ENCODE measurements at places on chromosomes 4 and X.

DNA sequence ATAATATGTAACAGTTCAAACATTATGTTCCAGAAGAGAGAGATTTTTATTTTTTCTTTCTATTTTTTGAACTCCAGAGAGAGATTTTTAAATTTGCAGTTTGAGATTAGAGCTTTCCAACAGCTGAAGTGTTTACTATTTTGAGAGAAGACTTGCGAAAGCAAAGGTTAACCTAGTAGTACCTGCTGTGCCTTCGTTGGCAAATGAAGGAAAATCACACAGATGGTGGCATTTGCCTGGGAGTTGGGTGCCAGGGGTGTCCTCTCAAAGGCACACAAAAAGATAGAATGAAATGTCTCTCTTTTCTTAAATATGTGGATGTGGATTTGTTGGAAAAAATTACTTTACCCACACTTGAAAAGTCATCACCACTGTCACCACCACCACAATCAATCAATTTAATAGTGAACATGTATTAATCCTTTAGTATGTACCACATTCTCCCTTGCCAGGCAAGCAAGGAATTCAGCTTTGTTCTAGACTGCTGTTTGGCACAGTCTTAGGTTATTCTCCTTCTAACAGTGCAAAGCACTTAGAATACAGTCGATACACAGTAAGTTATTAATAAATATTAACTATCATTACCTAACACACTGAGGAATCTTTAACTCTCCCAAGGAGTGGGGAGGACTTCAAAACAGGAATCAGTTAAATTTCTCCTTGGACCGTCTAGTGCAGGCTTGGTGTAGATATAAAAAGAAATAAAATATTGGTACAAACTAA lies 838.2 kb upstream of the FTHL17 start:
- no peak for DNase-seq

DNA sequence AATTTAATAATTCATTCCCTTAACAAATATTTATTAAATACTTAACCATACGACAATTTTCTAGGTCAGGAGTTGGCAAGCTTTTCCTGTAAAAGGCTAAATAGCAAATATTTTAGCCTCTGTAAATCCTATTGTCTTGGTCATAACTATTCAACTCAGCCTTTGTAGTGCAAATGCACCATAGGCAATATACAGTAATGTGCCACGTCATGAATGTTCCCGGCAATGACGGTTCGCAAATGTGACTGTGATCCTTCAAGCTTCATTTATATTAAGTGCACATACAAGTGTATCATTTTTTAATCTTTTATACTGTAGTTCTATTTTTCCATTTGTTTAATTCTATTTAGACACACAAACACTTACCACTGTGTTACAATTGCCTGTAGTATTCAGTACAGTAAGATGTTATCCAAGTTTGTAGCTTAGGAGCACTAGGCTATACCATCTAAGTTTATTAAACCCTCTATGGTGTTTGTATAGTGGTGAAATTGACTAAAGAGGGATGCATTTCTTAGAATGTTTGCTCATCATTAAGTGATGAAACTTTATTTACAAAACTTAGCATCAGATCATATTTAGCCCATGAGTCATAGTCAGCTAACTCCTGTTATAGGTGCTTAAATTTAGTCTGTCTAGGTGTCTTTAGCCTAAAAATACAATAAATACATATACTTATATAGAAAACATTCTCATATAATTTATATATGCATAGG lies 553.6 kb downstream of the STPG2 start:
- DNase-seq, result no peak

DNA sequence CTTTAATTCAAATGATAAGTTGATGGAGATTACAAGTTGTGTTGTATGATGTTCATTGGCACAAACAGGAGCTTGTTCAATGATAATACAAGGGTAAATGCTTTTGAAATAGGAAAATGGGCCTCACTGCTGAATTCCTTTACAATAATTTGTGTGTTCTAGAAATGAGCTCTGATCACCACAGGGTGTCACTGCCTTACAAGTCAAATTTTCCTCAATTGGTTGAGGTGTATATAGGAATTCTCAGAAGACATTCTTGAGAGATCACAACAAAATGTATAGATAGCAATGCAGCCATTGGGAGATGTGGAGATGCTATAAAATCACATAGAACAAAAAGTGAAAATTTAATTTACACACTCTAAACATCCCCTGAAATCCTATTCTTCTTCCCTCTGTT lies 49.6 kb downstream of the KLF8 start:
- no peak for DNase-seq

GRCh38 chr4:67922697-67923096 lies 38.9 kb upstream of the TMPRSS11D start:
- DNase-seq, result no peak

GRCh38 chr4:96315815-96316214 lies 475.9 kb downstream of the PDHA2 start:
- no peak for DNase-seq

DNA sequence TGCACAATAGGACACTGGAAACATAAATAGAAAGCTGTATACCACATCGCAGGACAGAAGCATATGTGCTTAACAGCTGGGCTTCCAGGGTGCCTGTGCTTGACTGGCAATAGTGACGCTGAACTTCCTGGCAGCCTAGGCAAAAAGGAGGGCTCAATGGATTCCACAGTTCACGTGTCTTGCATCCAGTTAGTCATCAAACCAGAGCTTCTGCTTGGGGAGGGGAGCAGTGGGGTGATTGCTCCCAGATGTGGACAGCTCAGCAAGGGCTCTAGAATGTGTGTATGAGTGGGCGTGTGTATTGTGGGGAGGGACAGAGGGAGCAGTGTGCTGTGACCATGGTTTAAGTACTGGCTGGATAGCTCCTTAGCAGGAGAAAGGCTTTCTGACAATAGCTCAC lies 2.3 kb downstream of the PRRG3 start:
- no peak for DNase-seq

GRCh38 chr4:18056030-18056429 lies 34.5 kb upstream of the LCORL start:
- no peak for DNase-seq

Measured in stimulated activated CD8-positive, alpha-beta memory T cell treated with anti-CD3 and anti-CD28 coated beads, Interleukin-15, amount 100 ng/mL, for 24 hours (primary cell).